Naive thymus-derived CD8-positive, alpha-beta T cell (primary cell): ENCODE measurements at places on chromosomes 2 and 18.

GRCh38 chr18:63177919-63178821 lies 141.4 kb downstream of the BCL2 start:
- DNase-seq: no peak

DNA sequence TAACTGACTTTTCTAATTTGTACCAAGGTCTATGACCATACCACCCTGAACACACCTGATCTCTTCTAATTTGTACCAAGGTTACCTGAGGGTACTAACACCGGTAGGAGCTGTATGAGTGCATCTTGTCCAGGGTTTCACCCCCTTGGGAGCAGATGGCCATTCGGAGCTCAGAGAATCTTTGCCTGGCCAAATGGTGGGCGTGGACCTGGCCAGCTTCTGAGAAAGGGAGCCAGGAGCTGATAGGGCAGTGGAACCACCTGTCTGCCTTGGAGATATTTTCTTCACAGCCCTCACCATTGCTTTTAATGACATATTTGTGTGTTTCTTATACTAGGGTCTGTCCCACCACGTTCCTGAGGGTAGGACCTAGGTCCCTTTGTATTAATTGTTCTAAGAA lies 188.9 kb downstream of the LDLRAD4 start:
- DNase-seq: no peak

GRCh38 chr2:219488844-219489194 lies 9.9 kb upstream of the GMPPA start:
- DNase-seq: no peak

DNA sequence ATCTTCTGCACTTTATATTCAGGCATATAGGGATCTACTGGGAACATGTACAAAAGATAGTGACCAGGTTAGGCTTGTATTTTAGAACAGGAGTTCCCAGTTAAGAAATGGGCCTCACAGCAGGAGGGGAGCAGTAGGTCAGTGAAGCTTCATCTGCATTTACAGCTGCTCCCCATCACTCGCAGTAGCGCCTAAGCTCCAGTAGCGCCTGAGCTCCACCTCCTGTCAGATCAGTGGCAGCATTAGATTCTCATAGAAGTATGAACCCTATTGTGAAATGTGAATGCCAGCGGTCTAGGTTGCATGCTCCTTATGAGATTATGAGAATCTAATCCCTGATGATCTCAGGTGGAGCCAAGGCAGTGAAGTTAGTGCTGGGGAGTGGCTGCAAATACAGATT lies 224.4 kb upstream of the CYRIA start:
- DNase-seq: no peak

DNA sequence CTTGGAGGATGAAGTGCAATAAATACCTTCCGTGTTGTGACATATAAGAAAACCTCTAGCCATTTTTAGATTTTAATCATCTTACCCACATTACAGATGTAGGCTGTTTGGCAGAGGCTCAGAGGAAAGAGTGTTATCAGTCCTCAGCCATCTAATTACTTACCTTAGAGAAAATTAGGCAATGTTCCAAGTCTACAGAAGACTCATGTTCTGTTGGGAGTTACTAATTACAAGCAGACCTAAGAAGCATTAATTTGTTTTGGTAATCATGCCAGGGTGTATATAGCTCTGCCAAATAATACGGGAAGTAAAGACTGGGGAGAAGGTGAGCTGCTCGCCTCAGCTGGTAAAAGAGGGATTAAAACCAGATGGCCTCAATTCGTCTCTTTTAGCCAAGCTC lies 125.8 kb upstream of the PGAP1 start:
- DNase-seq: no peak

DNA sequence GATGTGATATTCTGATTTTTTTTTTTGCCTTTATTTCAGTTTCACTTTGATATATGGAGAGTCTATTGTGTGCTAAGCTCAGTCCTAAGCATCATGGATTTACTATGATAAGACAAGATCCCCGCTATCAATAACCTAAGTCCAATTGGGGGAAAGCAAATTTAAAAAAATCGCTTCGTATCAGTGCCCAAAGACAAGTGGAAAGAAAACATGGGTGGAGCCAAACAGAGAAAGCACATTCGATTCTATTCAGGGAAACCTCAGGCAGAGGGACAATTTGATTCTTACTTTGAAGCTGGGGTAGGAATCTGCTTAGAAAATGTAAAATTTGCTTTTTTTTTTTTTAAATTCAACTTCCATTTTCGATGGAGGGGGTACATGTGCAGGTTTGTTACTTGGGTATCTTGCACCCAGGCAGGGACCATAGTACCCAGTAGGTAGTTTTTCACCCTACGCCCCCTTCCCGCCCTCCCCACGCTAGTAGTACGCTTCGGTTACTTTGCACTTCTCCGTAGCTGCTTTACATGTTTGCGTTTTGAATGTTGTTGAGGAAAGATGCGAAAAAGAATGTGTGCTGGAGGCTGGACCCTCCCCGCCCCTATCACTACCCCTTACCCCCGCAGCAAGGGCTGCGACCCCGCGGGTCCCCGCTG lies 12.4 kb downstream of the KIF5C start:
- DNase-seq: no peak

DNA sequence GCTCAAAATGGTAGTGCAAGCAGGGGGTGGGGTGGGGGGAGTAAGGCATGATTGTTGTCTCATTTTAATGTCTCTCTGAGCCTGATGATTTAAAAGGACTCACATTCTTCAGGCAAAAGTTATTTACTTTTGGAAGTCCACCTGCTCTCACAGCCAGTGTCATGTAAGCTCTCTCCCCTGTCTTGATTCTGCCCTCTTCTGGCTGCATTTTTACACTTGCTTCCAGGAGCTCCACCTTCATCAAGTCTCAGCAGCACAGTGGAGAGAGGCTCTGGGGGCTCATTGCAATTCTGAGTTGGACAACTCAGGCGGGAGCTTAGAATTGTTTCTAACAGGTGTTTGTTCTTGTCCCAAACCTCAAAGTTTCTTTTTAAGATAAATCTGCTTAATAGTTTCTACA lies 39.2 kb downstream of the GNAL start:
- no peak for DNase-seq

DNA sequence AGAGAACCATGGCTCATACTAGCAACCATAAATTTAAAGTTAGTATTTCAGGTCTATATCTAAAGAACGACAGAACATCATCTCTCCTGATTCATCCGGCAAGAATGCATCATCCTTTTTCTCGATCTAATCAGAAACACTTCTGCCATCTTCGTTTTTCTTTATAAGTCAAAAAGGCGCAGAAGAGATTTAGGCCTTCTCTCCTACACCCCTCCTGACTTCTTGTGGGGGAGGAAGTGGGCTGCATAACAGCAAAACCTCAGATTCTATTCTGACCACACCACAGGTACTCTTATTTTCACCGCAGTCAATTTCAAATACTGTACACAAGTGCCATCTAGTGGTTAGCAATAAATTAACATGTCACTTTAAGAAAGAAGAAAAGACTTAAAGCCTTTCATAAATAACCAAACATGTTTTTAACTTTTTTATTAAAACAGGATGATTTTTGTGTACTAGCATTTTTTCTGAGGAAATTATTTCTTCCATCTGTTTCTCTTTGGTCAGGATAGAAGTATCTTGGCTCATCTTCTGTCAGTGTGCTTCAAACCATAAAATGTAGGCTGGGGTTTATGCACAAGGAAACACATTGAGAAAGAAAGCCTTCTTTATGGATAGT lies 48.4 kb upstream of the PIK3C3 start:
- DNase-seq: no peak

DNA sequence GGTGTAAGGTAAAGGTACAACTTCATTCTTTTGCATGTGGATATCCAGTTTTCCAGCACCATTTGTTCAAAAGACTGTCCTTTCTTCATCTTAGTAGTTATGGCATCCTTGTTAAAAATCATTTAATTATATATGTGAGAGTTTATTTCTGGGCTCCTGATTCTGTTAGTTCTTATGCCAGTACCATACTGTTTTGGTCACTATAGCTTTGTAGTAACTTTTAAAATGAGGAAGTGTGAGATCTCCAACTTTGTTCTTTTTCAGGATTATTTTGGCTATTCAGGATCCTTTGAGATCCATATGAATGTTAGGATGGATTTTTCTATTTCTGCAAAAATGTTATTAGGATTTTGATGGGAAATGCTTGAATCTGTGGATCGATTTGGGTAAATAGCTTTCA lies 16.8 kb downstream of the ACTR3 start:
- DNase-seq: no peak

- no peak for DNase-seq
Observed at GRCh38 chr18:31577195-31577594, 14.5 kb upstream of the TTR start.

DNA sequence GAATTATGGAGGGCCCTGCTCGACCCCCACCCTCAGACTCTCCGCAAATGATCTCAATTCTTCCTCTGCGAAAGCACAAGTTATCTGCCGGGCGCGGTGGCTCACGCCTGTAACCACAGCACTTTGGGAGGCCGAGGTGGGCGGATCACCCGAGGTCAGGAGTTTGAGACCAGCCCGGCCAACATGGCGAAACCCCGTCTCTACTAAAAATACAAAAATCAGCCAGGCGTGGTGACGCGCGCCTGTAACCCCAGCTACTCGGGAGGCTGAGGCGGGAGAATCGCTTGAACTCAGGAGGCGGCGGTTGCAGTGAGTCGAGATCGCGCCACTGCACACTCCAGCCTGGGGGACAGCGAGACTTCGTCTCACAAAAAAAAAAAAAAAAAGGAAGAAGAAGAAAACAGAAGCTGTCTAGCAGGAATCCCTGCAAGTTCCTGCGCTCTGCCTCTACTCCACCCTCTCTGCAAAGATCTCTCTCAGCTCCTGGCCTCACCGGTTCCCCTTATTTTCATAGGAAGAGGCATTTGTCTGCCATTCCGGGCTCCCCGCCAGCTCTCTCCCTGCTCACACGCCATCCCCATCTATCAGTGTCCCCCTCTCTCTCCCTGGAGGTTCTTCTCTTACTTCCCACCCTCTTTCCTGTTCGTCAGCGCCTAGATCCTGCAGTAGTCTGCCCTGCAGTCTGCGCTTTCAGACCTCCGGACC lies 13.5 kb upstream of the COLEC12 start:
- no peak for DNase-seq

GRCh38 chr2:3689998-3690748 lies 13.2 kb upstream of the DCDC2C start:
- DNase-seq: no peak

DNA sequence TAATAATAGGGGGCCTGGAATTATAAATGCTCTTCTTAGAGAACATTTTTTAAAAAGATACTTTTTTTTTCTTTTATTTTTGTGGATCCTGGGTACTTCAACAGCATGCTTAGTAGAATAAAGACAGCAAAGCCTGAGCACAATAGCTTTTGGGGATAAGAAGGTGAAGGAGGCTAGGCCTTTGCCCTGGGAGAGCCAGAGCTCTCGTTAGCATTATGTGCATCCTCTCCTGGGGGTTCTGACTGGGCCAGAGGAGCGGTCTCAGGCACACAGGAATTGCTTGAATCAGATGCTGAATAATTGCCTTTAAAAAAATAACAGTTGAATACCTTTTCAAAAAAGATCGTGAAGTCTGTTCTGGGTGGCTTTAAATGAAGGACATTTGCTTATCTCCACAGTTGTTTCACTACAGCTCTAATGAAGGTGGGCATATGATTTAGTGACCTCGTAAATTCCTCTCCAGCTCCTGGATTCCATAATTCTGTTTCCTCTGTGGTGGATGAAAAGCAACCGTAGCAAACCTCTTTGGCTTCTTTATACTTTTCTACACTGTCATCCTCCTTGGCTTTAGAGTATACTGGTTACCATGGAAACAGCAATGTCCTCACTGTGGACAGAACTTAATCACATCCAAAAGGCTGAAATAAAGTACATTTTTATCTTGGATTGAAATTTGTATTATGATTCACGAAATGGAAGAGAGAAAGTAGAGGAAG lies 133.8 kb downstream of the MAIP1 start:
- no peak for DNase-seq

- no peak for DNase-seq
Observed at GRCh38 chr18:3689986-3690763, 240.2 kb downstream of the TGIF1 start.

DNA sequence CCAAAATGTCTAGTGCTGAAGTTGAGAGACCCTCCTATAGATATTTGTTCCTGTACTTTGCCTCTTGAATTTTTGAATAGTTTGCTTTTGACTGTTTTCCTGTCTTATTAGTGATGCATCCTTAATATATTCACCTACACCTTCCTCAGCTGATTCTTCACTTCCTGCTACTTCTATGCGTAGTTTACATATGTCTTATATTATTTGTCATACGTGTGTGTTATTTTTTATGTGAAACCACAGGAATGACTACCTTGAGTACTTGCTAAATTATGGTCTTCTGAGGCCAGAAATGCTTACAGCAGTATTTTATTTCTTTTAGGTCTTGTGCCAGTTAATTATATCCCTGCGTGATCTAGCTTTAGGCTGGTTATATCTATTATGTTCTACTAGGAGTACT lies 9.9 kb downstream of the UBE2E3 start:
- DNase-seq: no peak

DNA sequence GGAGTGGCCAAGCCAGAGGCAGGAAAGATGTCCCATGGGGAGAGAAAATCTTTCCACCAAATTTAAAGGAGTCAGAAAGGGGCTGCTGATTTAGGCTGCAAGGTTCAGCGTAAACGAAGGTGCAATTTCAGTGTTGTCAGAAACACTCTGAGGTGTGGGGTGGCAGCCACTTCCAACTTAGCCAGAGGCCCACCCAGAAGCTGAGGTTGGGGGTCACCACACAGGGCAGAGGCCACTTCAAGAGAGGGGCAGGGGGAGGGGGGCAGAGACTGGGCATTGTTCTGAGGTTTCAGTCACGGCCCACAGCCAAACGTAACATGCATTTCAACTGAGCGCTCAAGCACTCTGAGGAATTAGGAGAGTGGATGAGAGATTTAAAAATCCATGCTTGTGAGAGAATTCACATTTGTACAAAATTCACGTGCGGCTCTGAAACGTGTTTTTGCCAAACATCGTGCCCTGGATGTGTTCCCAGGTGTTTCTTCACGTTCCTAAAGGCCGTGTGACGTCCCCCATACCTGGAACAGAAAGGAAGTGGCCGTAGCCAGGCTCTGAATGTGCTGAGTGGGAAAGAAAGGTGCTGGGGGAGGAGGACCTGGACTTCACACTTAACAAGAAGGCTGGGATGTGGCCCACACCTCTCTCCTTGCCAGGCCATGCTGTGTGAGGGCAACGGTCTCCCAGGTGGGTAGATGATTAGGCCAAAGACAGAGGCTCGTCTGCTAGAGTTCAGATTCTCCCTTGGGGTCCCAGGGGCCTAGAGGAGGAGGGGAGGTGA lies 19.5 kb upstream of the BOK start:
- DNase-seq: no peak

- no peak for DNase-seq
Observed at GRCh38 chr2:9972621-9973479, 21.4 kb downstream of the GRHL1 start.

DNA sequence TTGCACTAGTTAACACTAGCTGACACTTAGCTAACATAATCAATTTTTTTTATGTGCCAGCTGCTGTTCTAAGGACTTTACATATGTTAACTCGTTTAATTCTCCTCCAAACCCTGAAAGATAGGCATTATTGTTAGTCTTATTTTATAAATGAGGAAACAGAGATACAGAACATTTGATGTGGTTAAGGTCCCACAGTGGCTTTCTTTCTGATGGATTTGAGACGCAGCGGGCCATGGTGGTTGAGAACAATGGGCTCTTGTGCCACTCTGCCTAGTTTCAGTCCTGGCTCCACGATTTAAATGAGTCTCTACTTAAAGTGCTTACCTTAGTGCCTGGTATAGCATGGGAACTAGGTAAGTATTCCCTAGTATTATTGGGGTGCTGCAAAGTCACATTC lies 201.9 kb upstream of the SPRED2 start:
- no peak for DNase-seq

GRCh38 chr2:113838277-113838676 lies 51.6 kb upstream of the ACTR3 start:
- DNase-seq: no peak
